ENCODE measurements at places on chromosomes 12 and 14.

GRCh38 chr12:68746572-68747180, 700 bp downstream of the SLC35E3 start:
- peak; percentile 91 for DNase-seq

- DNase-seq: peak; percentile 51
Observed at GRCh38 chr12:112906712-112907414, at the start of gene OAS1. Gene OAS1 (plus strand): TSS chr12:112906962. CDS start chr12:112907040, 78 bp downstream.

- peak; percentile 24 for DNase-seq
Observed at GRCh38 chr14:90785471-90785870, 30.8 kb downstream of the TTC7B start.

GRCh38 chr14:103372552-103373304, 12.5 kb upstream of the MARK3 start:
- DNase-seq: peak; percentile 99

GRCh38 chr12:1574865-1575259, 19.5 kb downstream of the FBXL14 start:
- no peak for DNase-seq

DNA sequence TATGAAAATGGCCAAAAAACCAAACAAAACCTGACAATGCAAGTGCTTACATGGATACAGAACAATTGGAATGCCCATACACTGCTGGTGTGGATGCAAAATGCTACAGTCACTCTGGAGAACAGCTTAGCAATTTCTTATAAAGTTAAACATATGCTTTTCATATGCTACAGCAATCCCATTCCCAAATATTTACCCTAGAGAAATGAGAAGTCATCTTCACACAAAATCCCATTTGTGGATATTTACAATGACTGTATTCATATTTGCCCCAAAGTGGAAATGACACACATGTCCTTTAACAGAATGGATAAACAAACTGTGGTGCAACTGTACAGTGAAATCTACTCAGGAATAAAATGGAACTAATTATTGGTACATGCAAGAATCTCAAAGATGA, 20.4 kb downstream of the SAV1 start:
- peak; percentile 53 for DNase-seq

DNA sequence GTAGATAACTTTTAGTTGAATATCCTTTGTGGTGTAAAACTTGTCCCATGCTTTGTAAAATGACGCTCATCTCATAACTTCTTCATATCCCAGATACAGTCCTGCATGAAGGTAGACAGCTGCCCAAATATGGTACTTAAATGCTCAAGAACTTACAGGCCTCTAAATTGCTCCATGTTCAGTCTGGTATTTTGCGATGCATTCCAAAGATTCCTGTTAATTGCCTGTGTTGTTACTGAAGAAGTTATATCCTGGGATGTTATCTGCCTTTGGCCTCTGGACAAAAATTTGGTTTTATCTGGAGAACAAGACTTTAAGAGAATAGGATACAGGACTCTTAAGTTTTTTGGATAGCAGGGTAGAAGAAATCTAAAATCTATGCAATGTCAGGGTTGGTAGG, 473.0 kb downstream of the PCNX1 start:
- peak; percentile 19 for DNase-seq

DNA sequence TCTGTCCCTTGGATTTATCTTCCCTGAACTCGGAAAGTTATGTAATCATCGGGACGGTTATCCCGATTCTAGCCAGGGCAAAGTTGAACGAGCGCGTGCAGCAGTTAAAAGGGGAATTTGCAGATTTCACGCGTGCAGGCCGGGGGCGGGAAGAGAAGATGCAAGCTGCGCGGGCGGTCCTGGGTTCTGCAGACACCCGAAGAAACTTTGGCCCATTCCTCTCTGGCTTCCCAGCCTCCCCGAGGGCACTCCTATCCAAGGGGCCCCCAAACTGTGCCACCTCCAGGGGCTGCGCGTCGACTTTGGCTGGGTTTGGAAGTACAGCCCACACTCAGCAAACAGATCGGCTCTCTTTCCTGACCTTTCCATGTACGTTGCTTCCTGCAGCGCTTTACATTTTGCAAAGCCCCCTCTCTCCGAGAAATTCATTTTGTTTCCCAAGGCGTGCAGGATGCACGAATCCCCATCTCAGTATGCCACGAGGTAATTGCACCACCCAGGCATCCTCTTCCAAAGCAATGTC, 941 bp upstream of the PPP1CC start:
- DNase-seq: peak; percentile 66

GRCh38 chr12:7970475-7971252, 34.7 kb upstream of the SLC2A3 start:
- peak; percentile 98 for DNase-seq

DNA sequence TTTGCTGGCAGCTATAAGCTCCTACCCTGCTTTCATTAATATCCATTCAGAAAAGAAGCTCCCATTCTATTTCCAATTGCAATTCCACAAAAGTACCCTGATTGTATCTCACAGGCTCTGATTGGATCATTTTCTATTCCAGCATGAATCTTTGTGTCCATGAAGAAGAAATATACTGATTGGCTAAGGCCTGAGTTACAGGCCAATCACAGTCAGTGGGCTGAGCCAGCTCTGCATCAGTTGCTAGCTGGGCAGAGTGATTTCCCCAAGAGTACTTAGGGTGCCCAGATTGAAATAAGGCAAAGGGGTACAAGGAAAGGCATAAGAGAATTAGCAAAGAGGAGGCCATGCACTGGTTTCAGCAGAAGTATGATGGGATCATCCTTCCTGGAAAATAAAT, 14.4 kb downstream of the ART4 start:
- DNase-seq: peak; percentile 15

- no peak for DNase-seq
Observed at GRCh38 chr14:22981876-22982476, 375 bp downstream of the AJUBA start.

DNA sequence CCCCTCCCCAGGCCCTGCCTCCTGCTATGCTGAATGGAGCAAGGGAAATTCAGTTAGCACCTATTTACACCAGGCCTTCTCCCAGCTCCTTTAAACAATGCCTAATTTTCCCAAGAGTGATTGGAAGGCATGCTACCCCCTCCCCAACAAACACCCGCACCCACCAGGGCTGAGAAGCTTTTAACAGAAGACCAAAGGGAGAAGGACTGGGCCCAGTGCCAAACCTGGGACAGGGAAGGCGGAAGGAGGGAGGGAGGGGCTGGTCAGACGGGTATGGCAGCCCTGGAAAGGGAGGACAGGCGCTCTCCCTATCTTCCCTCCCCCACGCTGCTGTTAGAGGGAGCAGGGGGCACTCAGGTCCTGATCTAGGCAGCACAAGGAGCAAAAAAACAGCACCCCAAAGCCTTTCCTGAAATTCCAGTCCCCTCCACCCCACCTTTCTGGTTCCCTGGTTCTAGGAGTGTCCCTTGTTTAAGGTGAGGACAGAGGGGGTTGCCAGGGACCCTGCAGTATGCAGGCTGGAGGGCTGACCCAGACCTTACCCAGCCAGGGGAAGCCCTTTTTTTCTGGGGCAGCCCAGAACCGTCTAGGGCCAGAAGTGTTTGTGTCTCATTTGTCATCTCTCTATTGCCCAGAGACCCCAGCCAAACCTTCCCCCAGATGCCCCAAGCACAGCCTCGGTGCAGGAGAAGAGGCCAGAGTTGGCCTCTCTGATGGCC, 2.4 kb upstream of the KRT8 start:
- DNase-seq: no peak

DNA sequence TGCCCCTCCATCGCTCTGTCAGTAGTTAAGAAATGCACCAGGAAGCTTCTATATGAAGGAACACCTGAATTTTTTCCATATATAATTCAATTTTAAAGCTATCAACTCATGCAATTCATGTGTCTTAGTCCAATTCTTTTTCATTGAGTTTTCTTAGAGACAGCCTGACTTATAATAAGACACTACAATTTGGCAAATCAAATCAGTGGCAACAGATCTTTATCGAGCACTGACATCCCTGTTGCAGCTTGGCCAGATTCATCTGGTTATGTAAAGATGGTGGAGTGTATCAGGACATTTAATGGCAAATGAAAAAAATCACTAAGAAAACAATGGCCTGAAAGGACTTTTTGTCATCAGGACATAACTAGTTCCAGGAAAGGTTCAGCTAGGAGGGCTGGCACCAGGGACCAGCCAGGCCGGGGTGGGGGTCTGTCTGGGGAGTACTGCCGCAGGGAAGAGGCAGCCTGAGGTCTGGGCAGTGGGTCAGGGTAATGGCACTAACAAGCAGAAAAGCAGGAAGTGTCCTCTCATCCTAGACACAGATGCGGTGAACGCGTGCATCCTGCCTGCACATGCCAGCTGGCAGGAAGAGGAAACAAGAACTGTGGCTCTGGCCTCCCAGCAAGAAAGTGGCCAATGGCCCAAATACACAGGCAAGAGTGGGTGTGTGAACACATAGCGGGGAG, 100.5 kb upstream of the LMNTD1 start:
- no peak for DNase-seq

GRCh38 chr12:49744363-49744885, 3.1 kb downstream of the TMBIM6 start:
- DNase-seq: no peak

DNA sequence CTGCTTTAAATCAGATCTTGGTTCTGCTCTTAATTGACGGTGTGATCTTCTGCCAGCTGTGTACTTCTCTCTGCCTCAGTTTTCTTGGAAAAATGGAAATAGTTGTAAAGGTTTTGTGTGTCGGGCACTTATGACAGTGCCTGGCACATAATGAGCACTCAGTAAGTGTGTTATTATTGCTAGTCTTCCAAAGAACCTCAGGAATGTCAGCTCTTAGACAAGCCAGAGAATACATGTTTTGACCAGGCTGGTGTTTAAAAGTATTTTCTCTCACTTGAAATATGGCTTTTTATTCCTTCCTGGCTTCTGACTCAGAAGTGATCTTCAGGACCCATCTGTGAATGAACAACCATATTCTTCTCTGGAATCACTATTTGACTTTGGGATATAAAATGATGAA, 304.1 kb downstream of the SNAPC1 start:
- DNase-seq: peak; percentile 4

DNA sequence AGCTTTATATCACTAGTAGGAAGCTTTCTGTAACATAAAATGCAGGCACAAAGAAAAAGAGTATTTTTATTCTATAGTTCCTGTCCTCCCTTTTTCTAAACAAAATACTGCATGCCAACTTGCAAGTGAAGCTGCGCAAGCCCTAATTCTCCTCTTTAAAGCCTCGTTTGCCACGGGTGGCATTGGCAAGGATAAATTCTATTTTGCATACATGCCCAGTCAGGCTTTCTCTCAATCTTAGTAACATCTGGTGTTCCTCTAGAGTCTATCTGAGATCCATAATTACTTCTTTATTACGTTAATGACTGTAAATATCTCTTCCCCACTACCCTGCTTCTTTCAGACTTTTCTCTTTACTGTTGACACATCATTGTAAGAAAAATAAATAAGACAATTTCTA, 97.1 kb upstream of the DAAM1 start:
- no peak for DNase-seq

- no peak for DNase-seq
Observed at GRCh38 chr12:101931498-101932326, 54.3 kb downstream of the DRAM1 start.

GRCh38 chr12:53603804-53604203, 22.4 kb downstream of the ATF7 start:
- DNase-seq: no peak

DNA sequence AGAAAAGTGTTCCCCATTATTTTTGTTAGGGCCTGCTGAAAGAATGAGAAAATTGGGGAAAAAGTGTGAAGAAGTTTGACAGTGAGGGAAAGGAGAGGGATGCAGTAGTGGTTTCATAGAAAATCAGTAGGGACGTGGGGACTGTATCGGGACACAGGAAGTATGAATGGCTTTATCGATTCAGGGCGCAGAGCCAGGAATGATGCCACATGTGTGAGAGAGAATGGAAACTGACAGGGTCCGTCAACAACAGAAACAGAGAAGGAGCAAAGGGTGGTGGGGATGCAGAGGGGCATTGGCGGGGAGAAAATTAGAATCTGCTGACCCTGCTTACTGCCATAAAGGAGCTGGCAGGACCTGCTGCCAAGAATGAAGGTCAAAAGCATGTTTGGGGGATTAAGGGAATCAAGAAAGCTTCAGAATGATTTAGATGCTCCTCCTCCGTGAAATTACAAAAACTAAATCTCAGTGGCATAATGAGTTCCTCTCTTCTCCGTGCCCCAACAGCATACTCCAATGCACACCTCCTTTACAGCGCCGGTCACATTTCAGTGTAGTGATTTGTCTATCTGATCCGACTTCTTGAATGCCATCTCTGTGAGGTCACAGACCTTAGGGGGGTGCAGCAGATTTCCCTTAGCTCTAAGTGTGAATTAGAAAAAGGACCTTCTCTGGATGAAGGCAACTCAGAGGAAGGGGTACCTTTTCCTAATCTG, 92.6 kb downstream of the EMP1 start:
- DNase-seq: peak; percentile 17

DNA sequence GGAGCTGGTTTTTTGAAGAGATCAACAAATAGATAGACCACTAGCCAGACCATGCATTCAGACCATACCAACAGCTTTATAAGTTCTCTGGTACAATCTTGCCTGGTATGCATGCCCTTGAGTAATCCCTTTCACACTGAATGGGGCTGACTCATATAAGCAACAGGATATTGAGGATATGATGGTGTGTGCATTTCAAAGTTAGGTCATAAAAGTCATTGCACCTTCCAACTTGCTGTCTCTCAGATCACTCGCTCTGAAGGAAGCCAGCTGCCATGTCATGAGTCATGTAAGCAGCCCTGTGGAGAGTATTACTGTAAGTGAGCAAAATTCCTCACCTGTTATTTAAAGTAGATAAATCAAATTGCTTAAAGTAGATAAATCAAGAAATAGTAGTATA, 45.0 kb upstream of the OR6J1 start:
- DNase-seq: peak; percentile 88

GRCh38 chr14:75204116-75204515, 27.7 kb upstream of the TMED10 start:
- DNase-seq: peak; percentile 47

GRCh38 chr14:24924544-24924943, 125.4 kb downstream of the STXBP6 start:
- no peak for DNase-seq

- DNase-seq: no peak
Observed at GRCh38 chr12:53094394-53094787, 3.1 kb upstream of the IGFBP6 start.

- DNase-seq: peak; percentile 63
Observed at GRCh38 chr12:98646294-98647090, 1.4 kb downstream of the APAF1 start.

DNA sequence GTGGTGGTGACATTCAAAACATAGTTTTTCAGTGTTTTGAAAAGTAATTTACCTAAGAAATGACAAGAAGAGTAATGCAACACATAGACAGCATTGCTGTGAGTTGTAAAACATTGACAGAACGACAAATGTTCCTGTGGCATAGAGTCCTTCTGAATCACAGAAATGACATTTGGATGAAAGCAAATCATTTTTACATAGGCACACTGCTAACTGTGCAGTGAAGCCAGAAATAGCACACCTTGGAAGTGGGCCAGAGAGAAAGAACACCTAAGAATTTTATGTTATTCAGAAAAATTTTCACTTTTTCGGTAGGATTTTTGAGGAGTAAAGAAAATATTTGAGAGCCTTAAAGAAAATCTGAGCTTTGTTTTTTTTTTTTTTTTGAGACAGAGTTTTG, 100.6 kb downstream of the ANO4 start:
- DNase-seq: no peak

- no peak for DNase-seq
Observed at GRCh38 chr12:99253068-99253467, 394.5 kb upstream of the GARIN6 start.

Measured in GM23248 (cell line).